AG20443 (cell line): ENCODE measurements at places on chromosomes 13 and 19.

DNA sequence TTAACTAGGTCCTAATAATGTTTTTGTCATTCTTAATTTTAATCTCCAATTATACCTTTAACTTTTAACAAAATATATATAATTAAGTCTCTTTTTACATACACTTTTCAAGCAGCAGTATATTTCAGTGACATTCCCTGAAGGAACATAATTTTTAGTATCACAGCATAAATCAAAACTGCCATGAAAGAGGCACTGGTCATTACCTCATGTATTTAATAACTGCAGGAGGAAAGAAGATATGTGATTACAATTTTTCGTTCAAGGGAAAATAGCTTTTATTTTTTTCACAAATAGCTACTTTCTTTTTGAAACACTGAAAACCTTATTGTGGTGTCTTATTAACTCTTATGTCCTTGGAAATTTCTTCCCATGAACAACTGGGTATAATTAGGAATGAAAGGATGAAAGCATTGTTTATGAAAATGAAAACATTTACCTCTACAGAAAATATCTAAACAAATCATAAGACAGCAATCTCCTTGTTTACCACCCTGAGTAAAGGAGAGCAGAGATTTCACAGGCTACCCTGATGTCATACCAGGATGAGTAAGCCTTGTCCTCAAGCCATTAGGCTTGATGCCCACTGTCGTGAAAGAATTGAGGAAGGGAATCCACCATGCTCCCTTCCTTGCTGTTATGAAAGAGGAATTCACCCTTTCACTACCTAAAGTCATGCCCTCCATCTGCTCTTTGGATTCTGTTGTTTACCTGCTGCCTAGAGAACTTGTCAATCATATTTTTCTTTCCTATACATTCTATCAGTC lies 877.2 kb upstream of the PCDH20 start:
- DNase-seq, result no peak

DNA sequence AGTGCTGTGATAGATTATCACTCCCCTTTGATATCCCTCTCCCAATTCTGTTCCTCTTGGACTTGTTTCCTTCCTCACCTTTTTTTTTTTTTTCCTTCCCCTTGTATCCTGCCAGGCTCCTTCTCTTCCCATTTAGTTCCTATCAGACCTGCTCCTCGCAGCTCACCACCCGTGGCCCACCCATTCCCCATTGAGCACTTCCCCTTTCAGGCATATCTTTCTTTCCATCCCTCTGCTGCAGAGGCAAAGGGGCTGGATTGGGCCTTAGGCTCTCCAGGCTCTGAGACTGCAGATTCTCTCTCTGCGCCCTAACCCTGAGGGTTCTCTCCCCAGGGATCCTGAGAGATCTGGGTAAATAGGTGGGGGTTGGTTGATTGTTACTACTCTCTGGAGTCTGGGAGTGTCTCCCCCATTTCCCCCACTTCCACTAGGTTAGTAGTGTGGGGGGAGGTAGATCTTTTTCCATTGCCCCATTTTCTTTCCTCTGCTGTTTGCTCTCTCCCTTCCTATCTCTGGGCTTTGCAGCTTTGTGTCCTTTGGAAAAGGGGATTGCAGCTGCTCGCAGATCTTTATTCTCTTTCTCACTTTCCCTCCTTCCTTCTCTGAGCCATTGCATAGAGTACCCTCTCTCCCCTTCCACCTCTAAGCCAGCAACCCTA lies 2.3 kb downstream of the ARHGAP35 start:
- no peak for DNase-seq

DNA sequence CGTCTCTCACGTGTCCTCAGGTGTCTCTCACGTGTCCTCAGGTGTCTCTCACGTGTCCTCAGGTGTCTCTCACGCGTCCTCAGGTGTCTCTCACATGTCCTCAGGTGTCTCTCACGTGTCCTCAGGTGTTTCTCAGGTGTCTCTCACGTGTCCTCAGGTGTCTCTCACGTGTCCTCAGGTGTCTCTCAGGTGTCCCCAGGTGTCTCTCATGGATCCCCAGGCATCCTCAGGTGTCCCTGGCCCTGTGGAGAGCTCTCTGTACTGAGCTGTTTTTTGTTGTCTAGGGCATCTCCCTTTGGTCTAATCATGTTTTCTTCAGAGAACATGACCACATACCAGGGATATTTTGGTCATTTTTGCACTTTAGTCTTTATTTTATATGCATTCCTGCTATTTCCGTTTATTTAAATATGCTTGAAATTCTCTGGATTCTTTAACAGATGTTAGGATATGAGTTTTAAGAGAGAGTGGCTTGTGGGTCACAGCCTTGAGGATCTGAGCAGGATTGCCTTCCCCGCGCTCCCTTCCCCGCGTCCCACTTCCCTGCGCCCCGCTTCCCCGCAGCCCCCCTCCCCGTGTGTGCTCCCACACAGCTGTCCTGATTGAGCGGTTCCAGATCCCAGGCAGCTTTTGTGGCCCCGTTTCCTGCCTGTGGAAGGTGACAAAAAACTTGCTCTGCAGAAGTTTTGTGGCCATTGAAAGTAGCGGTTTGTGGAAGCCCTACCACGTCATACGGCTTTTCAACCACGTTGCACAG lies 31.9 kb downstream of the ATP4B start:
- DNase-seq, result peak; percentile 64

GRCh38 chr19:48095612-48096175 lies 14.9 kb downstream of the PLA2G4C start:
- DNase-seq, result no peak

DNA sequence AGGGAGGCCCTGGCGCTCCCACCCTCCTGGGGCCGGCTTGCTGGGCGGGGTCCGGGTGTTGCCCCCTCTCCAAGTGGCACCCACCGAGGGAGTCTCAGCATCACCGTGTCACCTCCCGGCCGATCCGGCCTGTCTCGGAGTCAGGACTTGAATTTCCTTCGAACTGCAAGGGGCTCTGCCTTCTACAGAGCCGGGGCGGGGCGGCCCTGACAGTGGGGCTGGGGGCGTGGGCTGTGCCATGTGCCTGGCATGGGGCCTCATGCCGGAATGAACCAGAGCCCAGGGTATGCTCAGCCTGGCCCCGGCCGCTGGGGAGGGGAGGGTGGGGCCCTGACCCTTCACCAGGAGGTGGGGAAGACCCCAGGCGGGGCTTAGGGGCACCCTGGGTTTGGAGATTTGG lies 47.0 kb upstream of the TCF3 start:
- no peak for DNase-seq

GRCh38 chr19:54014920-54015560 lies 23.6 kb downstream of the CACNG6 start:
- DNase-seq, result no peak

GRCh38 chr13:88978607-88979006 lies 1307.4 kb downstream of the SLITRK5 start:
- DNase-seq, result no peak

DNA sequence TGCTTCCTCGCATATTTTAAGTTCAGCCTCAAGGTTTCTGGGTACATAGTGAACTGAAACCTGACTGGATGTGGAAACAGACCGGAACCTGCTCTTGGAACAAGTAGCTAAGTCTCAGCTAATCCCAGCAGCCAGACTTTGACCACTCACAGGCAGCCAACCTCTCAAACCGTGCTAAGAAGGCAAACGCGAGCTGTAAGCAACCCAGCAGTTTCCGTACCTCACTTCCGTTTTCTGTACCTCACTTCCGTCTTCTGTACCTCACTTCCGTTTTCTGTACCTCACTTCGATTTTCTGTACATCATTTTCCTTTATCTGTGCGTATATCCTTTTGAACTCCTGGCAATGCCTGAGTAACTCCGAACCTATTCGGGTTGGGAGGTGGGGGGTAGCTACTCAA lies 96.8 kb downstream of the SUCLA2 start:
- DNase-seq, result no peak

DNA sequence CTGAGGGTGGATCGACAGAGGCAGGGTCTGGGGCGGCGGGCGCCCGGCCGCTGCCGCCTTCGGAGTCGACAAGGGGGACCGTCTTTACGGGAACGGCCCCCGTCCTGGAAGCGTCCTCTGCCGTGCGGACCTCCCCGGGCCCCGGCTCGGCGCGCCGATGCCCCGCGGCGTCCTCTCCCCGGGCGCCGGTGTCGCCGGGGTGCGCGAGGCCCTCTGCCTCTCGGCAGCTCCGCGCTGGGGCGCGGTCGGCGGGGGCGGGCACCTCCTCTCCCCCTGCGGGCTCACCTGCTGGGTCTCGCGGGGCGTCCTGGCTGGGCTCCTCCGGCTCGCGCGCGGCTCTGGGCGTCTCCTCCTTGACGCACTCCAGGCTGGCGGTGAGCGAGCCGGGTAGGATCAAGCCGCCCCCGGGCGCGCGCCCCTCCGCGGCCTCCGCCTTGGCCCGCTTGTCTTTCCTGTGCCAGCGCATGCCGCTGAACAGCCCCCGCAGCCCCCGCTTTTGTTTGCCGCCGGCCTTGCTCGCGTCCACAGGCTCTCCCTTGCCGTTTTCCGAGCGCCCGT lies 1.5 kb downstream of the AMER2 start:
- peak; percentile 22 for DNase-seq

- DNase-seq, result peak; percentile 62
Measured at GRCh38 chr19:10289167-10289835, 451 bp upstream of the ICAM5 start.

DNA sequence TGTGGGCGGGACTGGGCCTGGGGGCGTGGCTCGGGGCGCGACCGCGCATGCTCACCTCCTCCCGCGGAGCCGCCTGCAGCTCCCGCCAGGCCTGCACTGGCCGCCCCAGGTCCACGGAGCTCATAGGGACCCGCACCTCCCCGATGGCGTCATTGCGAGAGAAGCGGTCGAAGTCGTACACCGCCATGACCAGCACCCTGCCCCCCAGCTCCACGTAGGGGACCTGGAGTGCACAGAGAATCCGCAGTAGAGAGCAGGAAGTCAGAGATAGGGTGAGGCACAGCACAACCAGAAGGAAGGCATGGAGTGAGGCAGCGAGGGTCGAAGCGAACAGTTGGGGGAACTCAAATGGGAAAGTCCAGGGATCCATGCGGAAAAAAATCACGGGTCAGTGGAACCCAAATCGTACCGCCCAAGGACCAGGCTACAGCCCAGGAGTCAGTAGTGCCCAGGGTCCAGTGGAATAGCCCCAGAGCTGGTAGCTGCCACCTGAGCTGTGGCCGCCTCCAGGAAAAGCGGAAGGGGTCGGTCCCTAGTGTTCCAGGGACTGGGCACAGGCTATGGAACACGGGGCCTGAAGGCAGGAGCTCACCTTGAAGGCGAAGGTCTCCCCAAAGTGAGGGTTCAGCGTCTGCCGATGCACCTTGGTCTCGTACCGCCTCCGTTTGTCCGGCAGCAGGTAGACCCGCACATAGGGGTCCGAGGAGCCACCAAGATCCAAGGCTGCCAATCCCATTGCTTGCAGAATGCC lies 4.8 kb downstream of the SYT5 start:
- DNase-seq, result no peak

- DNase-seq, result no peak
Measured at GRCh38 chr19:48966541-48967345, 1.6 kb downstream of the FTL start.

DNA sequence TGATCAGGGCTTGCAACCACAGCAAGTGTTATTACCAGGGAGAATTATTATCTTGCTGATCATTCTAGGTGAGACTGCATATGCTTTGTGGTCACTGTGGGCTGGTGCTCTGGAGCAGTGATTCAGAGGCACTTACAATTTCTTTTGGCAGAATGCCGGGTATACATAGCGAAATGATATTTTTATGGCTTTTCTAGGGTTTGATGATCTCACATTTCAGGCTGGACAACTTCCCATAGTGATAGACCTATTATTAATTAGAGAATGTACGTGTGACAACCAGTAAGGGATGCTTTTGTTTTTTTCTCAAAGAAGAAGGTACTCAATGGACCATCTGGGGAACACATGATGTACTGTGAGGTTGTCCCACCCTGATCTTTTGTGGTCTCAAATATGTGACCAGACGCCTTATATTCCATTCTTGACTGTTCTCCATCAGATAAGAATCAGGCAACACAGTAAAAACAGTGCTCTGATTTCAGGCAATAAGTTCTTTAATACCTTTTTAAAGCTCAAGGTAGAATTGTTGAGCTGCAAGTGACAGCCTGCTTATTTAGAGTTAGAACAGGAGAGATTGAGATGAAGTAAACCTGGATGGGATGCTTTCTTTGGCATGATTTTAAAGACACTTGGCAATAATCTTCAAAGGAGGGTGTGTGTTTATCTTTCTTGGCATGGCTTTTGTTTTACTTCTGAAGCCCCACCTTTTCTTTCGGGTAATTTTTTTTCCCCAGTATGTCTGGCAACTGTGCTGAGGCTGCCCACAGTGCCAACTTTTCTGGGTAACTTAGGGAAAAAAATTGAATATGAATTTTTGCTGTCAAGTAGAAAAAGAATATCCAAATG lies 27.4 kb upstream of the SCEL start:
- peak; percentile 53 for DNase-seq

GRCh38 chr19:18618236-18618635 lies 5.6 kb downstream of the TMEM59L start:
- no peak for DNase-seq
